ENCODE measurements at places on chromosomes 16 and 17. TPM values are rescaled to one million over a fixed set of nuclear protein-coding genes. Genes with fewer than 3 reads are reported as not detected.

The ZNF207 gene
- total RNA-seq = 195 TPM

The KNOP1 gene
- 13.6 TPM for total RNA-seq

DNA sequence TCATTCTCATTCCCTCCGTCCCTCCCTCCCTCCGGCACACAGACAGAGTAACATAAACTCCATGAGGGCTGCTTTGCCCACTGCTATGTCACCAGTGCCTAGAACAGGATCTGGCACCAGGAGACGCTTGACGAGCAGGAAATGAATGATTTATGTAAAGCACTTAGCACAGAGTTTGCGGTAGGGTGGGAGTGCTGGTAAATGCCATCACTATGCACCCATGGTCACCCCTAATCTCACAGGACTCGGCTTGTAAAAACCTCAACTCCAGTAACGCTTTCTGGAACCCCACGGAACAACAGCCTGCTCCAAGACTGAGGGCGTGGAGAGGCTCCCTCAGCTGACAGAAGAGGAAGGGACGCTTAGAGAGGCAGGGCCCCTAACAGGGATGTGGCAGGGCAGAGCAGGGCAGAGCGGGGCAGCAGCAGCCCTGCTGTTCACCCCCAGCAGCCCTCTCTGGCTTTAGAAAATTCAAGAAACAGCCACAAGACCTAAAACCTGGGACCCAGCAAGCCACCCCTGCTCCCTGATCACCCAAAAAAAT, 156.9 kb downstream of the C16orf78 start:
- no peak for DNase-seq

GRCh38 chr17:10001306-10001873, 96.3 kb upstream of the RCVRN start:
- DNase-seq = no peak

The CCL15 gene
- total RNA-seq = not detected

The HOXB5 gene
- total RNA-seq = 0.10 TPM

DNA sequence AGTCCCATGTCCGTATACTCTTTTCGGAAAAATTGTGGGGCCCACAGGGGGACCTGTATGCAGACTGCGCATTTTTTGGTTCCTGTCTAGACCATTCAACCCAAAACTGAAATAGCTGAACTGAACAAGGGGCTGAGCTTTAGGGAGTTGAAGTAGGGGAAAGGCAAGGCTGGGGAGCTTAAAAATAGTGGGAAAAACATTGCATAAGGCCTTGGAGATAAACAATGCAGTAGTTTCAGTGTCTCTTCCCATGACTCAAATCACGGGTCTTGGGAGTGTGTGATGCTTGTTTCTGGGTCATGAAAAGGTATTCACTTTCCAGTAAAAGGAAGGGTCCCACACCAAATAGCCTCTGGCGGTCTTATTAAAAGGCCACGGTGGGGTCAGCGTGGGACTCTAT, 402.8 kb upstream of the SALL1 start:
- no peak for DNase-seq

DNA sequence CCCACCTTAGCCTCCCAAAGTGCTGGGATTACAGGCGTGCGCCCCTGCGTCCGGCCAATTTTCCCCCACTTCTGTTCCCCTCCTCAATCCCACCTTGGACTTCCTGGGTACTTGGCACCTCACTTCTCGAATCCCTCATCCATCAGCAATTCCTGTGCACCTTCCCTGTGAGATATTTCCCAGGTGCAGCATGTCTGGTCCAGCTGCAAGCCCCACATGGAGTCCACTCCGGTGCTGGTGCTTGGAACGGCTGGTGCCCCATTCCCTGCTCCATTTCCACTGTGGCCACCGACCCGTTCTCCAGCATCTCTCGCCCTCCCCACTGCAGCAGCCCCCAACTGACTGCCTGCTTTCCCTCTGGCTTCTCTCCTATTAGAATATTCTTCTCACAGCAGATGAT, 35.3 kb downstream of the NOL11 start:
- no peak for DNase-seq

DNA sequence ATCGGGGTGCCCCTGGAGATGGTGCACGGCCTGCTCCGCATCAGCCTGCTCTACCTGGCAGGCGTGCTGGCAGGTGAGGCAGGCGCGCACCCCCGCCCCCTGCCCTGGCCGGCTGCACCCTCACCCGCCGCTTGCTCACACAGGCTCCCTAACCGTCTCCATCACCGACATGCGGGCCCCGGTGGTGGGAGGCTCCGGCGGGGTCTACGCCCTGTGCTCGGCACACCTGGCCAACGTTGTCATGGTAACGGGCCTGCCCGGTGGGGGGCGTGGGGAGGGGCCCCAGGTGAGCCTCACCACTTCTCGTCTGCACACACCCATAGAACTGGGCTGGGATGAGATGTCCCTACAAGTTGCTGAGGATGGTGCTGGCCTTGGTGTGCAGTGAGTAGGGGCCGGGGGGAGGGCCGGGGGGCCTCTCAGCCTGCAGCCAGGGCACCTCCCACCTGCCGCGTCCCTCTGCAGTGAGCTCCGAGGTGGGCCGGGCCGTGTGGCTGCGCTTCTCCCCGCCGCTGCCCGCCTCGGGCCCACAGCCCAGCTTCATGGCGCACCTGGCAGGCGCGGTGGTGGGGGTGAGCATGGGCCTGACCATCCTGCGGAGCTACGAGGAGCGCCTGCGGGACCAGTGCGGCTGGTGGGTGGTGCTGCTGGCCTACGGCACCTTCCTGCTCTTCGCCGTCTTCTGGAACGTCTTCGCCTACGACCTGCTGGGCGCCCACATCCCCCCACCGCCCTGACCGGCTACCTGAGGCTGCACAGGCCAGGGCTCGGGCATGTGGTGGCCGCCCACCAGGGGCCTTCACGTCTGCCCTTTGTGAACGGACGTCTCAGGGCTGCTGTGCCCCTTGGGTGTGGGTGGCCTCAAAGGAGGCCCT, 2.1 kb downstream of the RHBDL1 start:
- no peak for DNase-seq

DNA sequence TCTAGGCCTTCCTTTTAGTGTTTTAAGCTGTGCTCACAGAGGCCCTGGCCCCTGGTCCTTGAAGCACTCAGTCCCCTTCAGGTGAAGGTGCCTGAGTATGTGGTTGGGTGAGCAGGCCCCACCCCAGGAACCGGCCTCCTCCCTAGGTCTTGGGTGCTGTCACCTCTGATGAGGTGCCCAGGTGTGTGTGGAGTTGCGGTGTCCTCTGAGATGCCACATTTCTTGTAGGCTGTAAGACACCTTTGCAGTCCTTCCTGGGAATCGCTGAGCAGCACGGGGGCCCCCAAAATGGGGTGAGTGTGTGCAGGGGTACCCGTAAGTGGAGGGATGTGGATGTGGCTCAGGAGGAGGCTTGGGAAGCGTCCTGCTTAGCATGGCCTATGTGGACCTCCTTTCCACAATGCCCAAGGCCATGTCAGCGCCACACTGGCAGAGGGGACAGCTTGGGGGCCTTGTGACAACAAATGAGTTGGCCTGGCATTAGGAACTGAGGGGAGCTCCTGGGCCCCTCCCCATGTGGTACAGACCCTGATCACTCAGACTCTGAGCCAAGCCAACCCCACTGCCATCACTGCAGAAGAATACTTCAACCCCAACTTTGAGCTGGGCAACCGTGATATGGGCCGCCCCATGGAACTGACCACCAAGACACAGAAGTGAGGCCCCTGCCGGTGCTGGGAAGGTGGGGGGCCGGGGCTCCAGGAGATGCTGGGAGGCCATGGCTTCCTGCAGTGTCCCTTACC, 11.2 kb downstream of the CORO6 start:
- DNase-seq = no peak

- DNase-seq = peak; percentile 39
Observed at GRCh38 chr16:66933776-66934137, 445 bp downstream of the CIAO2B start.

The NHLRC4 gene
- not detected for total RNA-seq

The CCL1 gene
- total RNA-seq = not detected

The CPHXL2 gene
- total RNA-seq = not detected

GRCh38 chr17:61221181-61221580, 178.5 kb upstream of the TBX2 start:
- no peak for DNase-seq

The ZNF205 gene
- total RNA-seq = 15.4 TPM

GRCh38 chr16:87725596-87726235, 40.1 kb downstream of the KLHDC4 start:
- no peak for DNase-seq

The ANTKMT gene
- total RNA-seq = 11.0 TPM

The OR3A2 gene
- total RNA-seq = not detected

The ZACN gene
- 0.02 TPM for total RNA-seq

- peak; percentile 50 for DNase-seq
Observed at GRCh38 chr17:46853896-46854444, 2.6 kb downstream of the WNT9B start.
